ENCODE measurements at places on chromosomes 1 and 21.

DNA sequence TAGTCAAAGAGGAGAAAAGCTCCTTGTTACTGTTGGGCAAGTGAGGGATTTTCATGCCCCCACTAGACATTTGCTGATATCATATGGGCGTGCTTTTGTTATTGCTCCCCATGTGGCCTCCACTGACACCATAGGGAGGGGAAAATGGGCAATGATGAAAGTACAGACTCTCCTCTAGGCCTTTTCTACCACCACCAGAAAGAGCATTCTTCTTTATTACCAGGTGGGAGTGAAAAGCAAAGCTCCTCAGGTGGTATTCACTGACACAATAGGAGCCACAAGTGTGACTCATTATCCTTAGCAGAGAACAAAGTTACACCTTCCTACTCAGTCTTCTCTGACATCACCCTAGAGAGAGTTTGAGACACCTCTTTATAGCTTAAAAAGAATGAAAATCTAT, 667.1 kb downstream of the LTN1 start:
- DNase-seq: no peak

- DNase-seq: no peak
Measured at GRCh38 chr1:119828266-119828665, 17.0 kb upstream of the REG4 start.

DNA sequence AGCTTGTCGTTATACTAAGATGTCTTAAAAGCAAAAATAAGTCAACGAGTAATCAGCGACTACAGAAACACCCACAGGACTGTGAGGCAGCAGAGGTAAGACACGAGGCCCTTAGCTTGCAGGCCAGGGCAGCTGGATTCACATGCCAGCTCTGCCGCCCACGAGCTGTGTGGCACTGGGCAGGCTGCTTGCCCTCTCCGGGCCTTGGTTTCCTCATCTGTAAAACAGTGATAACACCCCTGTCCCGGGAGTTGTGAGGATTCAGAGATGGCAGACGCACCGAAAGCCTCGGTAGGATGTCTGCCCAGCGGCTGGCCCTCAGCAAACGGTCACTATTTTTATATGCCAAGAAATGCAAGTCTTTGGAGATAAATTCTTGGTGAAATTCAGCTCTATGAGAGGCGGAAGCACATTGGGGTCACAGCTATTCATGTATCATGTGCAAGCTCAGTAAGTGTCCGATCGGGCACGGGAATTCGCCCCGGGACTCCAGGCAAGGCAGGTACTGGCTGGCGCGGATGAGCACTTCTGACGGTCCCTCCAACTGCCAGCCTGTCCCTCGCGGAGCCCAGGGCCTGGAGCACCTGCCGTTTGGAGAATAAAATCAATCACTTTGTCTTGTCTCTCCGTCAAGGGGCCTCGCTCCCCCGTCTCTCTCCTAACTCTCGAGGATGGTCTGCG, 1.1 kb downstream of the C2CD2 start:
- DNase-seq: no peak

- no peak for DNase-seq
Measured at GRCh38 chr1:63836830-63837229, 63.0 kb downstream of the ROR1 start.

- DNase-seq: no peak
Measured at GRCh38 chr21:19228226-19228625, 824.6 kb upstream of the TMPRSS15 start.

- no peak for DNase-seq
Measured at GRCh38 chr21:15255261-15255660, 190.5 kb upstream of the NRIP1 start.
